DMS 273 treated with DMSO at 0.1 percent for 48 hours (cell line): ENCODE measurements at places on chromosomes 16 and 17.

- DNase-seq, result no peak
Observed at GRCh38 chr16:24552705-24553246, 13.4 kb downstream of the RBBP6 start.

DNA sequence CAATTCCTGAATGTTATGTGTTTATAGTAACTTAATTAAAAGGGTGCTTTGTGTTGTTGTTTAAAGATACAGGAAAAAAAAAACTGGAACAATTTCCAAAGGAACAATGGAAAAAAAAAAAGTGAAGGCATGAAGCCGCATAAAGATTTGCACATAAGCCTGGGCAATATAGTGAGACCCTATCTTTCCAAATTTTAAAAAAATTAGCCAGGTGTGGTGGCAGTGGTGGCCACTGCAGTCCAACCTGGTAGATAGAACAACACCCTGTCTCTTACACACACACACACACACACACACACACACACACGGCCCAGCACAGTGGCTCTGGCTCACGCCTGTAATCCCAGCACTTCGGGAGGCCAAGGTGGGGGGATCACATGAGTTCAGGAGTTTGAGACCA, 21.9 kb downstream of the GJC1 start:
- DNase-seq, result no peak

- DNase-seq, result no peak
Observed at GRCh38 chr16:82628711-82629110, 1.9 kb downstream of the CDH13 start.

DNA sequence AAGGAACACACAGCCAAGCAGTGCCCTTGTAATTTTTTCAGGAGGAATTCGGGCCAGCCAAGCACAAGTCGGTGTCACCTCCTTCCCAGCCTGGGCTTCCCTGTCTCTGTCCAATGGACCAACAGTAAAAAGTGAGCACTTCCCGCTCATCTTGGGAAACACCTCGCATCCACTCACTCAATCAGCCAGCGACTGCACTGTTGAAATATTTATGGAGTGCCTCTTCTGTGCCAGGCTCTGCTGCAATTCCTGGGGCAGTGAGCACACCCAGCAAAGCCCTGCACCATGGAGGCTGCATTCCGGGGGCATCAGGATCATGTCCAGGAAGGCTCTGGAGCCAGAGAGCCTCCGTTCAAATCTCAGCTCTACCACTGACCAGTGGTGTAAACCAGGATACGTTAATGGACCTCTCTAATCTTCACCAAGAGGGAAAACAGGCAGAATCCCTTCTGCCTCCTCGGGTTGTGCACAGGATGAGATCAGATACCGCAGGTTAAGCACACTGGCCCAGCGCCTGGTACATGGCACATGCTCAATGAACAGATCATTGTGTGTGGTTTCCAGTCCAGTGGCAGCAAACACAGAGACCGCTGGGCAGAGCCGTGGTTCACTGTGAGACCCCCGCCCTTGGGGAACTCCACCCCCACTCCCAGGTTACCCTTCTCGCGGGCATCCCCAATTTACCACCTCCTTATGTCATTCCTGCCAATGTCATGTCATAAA, 194.3 kb downstream of the ZNF423 start:
- no peak for DNase-seq

- no peak for DNase-seq
Observed at GRCh38 chr16:21598701-21599121, 666 bp upstream of the METTL9 start.

- DNase-seq, result no peak
Observed at GRCh38 chr16:14522671-14523070, 107.4 kb downstream of the PARN start.
